ENCODE measurements at places on chromosomes 16 and 17.

- DNase-seq: no peak
Observed at GRCh38 chr17:43779145-43780125, 658 bp upstream of the DUSP3 start.

DNA sequence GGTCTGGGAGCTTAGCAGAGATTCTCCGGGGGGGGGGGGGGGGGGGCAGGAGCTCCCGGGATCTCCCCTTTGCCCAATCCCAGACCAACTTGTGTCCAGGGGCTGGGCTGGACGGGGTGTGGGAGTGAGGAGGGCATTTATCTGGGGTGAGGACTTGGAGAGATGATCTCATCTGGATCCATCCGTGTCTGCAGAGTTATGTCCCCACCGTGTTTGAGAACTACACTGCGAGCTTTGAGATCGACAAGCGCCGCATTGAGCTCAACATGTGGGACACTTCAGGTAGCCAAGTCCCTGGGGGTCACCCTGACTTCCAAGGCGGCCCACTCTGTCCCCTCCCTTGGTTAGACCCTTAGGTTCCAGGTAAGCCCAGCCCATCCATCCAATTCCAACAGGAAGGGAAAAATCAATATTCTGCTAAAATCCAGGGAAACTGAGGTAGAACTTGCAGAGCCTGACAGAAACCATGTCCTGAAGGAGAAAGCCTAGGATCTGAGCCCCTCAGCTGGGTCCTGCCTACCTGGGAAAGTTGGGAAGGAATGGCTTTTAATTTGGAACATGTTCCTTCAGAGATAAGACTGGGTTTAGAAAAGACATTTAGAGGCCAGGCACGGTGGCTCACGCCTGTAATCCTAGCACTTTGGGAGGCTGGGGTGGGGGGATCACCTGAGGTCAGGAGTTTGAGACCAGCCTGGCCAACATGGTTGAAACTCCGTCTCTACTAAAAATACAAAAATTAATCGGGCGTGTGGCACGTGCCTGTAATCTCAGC is 921 bp downstream of the RND2 start:
- no peak for DNase-seq

GRCh38 chr16:49274591-49274990 is 7.0 kb downstream of the CBLN1 start:
- no peak for DNase-seq

DNA sequence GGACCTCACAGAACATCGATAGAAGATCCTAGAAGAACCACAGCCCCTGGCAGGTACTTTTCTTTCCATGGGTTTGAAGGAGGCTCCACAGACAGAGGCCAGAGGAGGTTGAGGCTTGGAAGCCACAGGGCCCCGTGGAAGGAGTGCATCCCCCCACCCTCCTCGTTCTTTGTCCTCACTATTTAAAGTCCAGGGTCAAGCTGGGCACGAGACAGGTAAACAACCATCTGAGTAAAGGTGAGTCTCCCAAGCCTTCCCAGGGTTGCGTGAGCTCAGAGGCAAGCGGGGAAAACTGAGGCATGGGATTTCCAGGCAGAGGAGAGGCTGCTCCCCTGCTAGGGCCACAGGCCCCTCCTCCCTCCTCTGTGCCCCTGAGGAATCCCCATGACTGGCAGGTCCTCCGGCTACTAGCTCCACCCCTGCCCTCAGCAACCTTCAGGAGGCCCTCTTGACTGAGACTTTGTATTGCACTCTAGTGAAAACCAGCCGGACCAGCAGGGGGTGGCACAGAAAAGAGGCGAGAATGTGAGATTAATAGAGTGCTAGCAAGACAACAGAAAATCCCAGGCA is 927 bp upstream of the SULT1A2 start:
- peak; percentile 15 for DNase-seq

- peak; percentile 58 for DNase-seq
Observed at GRCh38 chr17:34312080-34312479, 7.2 kb upstream of the CCL8 start.

- no peak for DNase-seq
Observed at GRCh38 chr17:34793231-34793908, 167.9 kb downstream of the CCT6B start.

- DNase-seq: no peak
Observed at GRCh38 chr17:50015146-50015545, 20.1 kb upstream of the DLX3 start.

GRCh38 chr16:82846806-82847205 is 220.0 kb downstream of the CDH13 start:
- DNase-seq: no peak

GRCh38 chr16:49749816-49750215 is 106.1 kb downstream of the ZNF423 start:
- DNase-seq: no peak

DNA sequence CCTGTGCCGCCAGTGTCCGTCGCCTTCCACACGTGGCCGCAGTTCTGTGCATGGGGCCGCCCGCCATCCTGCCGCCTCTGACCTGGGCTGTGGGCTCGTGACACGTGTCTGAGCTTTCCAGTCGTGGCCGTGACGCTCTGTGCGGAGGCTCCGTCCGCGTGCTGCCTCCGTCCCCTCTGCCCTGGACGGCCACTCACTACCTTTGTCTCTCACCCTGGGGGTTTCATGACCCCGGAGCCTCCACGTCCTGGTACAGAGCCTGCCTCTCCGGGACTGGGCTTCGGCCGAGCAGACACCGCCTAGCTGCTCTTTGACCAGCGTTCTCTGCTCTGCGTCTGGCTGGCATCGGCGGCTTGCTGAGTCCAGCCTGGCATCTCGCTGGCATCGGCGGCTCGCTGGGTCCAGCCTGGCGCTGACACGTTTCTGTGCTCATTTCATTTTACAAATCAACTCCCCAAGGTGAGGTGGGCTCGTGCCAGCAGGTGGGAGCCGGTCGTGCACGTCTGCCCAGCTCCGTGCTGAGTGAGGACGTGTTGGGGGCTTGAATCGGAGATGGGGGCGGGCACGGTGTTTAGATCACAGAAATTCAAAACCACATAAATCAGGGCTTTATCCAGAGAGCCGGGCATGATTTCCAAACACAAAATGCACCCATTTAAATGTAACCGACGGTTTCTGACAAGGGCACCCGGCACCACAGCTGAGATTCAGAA is 44.3 kb upstream of the GNG13 start:
- no peak for DNase-seq

- DNase-seq: no peak
Observed at GRCh38 chr16:78461087-78461486, 361.6 kb downstream of the WWOX start.

DNA sequence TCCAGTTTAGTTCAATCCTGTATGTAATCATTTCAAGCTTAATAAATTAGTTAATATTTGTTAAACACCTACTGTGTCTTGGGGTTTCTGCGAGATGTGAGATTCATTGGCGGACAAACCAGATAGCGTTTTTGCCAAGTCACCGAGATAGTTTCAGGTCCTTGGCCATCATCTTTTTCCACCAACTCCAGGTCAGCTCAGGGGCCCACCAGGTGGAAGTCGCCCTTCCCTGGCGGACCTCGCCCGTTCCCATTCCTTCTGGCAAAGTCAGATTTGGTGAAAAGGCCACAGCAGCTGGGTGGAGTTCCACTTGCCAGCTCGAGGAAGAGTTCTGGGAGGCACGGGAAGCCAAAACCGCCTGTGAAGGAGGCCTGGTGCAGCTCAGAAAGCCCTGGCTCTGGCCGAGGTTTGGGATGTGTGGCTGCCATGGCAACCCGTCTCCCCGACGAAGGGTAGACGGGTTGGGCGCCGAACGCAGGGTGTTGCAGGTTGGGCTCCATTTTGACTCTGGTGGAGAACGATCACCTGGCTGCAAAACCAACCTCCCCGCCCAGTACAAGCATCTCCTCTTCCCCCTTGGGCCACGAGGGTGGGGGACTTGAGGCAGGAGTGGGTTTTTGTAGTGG is 39.5 kb downstream of the CMIP start:
- DNase-seq: no peak

GRCh38 chr17:42276609-42277341 is 584 bp upstream of the STAT5B start:
- peak; percentile 78 for DNase-seq

DNA sequence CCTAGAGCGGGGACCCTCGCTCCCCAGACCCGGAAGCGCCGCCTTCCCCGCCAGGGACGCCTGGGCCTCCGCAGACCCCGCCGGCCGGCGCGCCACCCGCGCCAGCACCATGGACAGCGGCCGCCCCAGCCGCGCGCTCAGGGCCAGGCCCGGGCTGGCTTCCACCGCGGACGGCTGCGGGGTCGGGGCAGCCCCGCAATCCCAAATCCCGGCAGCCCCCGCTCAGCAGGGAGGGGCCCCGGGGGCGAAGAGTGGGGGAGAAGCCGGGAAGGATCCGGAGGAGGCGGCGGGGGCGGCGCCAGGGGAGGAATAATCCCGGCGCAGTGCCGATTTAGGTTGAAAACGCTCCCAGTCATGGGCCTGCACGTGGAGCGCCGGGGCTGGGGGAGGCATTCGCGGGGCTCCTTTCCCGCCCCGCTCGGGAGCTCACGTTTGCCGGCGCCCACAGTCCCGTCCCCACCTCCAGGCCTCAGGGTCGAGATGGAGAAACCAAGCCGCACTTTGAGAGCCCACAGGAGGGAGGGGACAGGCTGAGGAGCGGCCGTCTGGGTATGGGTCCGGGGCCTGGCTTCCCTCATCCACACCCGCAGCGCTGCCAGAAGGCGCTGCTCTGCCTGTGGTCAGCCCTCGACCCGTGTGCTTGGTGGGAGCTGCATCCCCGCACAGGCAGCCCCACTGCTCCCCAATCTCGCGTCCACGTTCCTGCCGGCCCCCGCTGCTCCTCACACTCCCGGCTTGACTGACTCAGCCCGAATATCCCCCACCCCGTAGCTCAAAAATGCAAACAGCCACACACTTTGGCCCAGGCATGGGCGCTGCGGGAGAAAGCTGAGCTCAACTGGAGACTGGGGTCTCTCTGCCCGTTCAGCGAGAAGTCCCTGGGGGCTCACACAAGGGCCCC is 4.7 kb downstream of the FBXL16 start:
- DNase-seq: no peak

DNA sequence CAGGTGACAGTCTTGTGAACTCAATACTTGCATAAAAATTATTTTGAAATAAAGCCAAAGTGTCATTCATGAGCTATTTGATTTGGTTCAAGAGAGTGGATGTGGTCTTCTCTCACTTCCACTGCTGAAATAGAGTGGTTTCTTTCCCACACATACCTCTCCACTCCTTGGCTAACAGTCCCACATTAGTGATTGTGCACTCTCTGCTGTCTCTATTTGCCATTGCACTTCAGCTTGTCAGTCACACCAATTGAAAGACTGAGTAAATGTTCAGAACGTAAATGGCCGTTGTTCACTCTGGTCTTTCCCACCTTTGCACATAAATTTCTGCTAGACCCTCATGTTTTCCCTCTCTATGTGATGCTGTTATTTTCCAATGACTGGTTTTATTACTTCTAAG is 197.5 kb downstream of the FTO start:
- DNase-seq: no peak

DNA sequence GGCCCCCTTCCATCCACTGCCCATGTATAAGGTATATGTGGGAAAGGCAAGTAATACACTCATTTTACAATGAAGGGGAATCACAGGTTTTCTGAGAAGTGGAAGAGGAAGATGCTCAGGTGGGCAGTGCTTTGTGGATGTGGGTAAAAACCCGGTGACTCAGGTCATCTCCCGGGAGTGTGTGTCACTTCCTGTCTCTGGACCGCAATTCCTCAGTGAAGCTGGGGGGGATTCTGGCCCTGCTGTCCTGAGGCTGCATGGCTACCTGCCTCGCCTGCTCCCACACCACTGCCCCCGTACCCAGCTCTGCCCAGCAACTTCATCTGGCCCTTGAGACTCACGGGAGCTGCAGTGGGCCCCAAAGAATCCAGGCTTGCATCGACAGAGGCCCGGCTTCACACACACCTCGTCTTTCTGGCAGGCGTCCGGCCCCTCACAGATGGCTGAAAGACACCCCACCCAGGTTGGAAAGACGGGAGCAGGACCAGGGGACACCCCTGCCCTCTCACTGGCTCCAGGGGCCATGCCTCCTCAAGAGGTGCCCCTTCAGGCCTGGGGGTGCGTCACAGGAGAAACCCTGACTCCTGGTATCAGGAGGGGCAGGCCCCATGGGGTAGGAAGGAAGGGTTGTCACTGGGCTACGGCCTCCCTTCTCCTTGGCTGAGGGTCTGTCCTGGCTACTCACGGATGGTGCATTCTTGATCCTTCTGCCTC is 882 bp downstream of the SCARF1 start:
- DNase-seq: peak; percentile 33

GRCh38 chr17:15483431-15483830 is 16.0 kb upstream of the CDRT4 start:
- no peak for DNase-seq

DNA sequence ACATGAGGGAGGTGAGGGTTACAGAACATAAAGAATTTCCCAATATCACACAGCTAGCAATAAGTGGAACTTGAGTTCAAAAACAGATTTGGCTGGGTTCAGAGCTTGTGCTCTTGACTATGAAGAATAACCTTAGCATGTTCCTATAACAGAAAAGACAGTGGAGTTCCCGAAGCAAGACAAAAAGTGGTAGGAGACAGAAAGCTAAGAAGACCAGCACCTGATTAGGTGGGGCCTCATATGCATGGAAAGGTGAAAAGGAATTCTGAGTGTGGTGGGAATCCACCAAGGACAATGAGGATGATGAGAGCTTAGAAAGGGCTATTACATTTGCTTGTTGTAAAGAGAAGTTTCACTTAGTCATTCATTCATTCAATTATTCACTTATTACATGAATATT is 26.6 kb upstream of the CDYL2 start:
- no peak for DNase-seq

GRCh38 chr17:1829592-1830257 is at the start of the genes RPA1 and SMYD4:
Gene RPA1, plus strand, starts transcription at chr17:1830005. Its CDS starts 89 bp downstream, at chr17:1830094.
Gene SMYD4, minus strand, starts transcription at chr17:1829902. Its CDS starts 1,908 bp downstream, at chr17:1827994.
- peak; percentile 76 for DNase-seq

DNA sequence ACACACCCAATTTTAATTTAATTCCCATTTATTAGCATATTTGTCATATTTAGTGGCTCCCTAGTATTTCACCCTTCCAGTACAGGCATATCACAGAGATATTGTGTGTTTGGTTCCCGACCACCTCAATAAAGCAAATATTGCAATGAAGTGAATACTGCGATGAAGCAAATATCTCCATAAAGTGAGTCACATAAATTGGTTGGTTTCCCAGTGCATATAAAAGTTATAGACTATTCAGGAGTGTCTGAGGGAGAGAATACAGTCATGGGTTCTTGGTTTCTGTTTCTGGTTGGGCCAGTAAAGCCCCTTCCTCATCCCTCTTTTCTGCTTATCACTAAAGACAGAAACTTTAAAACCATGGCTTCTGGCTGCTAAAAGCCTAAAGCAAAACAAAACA is 295.4 kb upstream of the AXIN2 start:
- DNase-seq: peak; percentile 0

DNA sequence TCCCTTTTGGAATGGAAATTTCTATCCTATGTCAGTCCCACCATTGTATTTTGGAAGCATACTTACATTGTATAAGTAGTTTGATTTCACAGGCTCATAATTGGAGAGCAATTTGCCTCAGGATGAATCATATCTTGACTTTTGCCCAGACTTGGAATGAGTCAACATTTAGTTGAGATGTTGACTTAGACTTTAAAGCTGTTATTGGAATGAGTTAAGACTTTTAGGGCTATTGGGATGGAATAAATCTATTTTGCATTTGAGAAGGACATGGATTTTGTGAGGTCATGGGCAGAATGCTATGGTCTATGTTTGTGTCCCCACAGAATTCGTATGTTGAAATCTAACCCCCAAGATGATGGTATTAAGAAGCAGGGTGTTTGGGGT is 12.2 kb upstream of the ZNF594 start:
- DNase-seq: peak; percentile 82
